ENCODE measurements at places on chromosomes 16 and 17.

- DNase-seq: no peak
Observed at GRCh38 chr16:53428681-53429080, 5.6 kb upstream of the RBL2 start.

DNA sequence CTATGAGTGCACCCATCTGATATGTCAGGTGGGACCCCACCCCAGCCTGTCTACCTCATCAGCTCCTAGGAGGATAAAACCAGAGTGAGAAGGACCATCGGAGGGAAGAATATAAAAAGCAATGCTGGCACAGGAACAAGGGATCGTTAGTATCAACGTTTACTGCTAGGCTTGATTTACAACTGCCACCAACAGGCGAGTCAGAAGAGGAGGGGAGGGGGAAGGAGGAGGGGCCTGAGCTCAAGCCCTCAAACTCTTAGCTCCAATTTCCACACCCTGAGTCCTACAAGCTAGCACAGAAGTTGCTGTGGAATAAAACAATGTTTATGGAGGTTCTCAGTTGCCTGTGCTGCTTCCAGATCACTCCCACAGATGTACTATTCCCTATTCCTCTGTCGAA lies 234.5 kb downstream of the C16orf78 start:
- DNase-seq: no peak

GRCh38 chr17:65220732-65221131 lies 83.6 kb downstream of the RGS9 start:
- no peak for DNase-seq

GRCh38 chr17:63974594-63975192 lies 2.0 kb upstream of the SCN4A start:
- no peak for DNase-seq

GRCh38 chr17:55324296-55324978 lies 59.7 kb downstream of the HLF start:
- DNase-seq: no peak

DNA sequence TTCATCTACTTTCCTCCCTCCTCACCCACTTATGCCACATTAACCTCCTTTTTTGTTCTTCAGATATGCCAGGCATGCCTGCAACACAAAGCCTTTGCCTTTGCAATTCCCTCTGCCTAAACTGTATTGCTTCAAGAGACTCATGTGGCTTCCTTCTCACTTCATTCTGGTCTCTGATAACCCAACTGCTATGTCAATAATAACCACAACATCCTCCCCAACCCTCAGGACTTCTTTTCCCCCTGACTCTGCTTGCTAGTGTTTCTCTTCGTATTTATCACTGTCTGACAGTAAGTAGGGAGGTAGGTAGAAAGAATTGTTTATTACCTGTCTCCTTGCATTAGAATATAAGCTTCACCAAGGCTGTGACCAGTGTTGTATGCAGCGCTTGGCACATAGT lies 22.4 kb downstream of the RBL2 start:
- no peak for DNase-seq

DNA sequence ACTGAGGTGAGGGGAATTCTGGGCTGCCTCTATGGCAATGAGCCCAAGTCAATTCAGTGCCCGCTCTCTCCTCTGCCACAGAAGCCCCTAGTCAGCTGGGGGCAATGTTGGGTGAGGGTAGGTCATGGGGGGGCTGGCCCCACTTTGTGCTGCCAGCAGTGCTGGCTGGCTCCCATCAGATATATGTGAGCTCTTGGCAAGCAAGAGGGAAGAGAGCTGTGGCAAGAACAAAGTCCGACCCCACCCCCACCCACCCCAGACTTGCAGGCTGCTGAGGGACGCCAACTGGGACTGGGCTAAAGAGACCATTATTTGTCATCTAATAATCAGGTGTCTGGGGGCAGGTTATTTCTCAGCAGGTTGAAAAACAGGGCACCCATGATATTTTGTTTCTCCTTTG lies 89.4 kb downstream of the YPEL2 start:
- no peak for DNase-seq

DNA sequence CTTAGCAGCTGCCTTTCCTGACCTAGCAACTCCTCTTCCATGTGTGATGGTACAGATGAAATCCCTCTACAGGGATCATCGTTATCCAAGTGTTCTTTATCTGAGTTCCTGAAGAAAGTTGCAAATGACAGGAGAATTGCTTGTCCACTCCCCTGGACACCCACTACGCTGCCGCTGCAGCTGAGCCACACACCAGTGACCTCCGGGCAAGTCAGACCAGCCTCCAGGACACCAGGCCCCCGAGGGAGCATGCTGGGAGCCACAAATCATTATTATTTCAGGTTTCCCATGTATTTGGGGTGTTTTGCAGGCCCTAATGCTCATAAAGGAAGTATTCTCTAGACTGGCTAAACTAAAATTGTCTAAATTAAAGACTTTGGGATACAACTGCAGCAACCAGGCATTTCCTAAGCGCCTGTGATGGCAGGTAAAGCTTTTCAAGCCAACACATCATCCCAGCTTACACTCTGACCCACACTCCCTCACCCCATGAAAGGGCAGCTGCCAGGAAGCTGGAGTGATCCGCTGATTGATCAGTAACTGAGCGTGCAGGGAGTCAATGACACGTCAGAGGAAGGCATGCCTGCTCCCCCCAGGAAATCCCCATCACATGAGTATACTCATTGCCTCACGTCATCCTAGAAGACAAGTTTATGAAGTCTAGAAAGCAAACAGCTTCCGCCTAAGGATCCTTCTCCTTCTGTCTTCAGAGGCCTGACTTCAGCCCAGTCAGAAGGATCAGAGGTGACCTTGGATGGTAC lies 14.4 kb downstream of the FA2H start:
- DNase-seq: no peak

GRCh38 chr16:86771506-86772460 lies 193.4 kb downstream of the FOXL1 start:
- DNase-seq: no peak

- no peak for DNase-seq
Observed at GRCh38 chr17:14752011-14752410, 451.1 kb downstream of the HS3ST3B1 start.

- DNase-seq: no peak
Observed at GRCh38 chr17:79722787-79723186, 8.0 kb upstream of the ENPP7 start.

DNA sequence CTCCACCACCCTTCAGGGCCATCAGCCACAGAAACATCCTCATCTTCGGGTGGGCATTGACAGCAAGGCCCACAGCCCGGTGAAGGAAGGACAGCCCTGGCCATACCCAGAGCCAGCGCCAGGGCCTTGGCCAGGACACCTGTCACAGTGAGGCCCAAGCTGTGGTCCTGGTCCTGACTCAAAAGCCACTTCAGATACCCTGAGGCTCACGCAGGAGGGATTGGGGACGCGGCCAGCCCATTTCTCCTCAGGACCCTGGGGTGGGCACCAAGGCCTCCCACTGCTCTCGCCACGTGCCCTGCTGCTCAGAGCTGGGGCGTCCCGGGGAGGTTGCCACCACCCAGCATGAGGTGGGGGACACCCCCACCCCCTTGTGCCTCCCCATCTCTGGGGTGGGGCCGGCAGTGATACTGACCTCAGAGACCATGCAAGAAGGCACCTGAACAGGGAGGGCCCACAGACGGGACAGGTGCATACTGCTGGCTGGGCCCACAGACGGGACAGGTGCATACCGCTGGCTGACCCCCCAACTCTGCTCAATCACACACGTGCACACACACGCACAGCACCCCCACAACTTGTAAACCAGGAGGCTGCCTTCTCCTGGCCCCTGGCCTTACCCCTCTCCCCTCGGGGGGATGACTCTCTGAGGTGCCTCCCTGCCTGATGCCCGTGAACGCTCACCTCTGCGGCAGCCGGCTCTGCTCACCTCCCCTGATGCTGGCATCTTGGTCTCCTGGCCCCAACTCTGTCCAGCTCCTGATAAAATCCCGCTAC lies 14.2 kb downstream of the SLC7A5 start:
- no peak for DNase-seq

GRCh38 chr16:79623824-79624223 lies 23.3 kb upstream of the MAF start:
- no peak for DNase-seq

DNA sequence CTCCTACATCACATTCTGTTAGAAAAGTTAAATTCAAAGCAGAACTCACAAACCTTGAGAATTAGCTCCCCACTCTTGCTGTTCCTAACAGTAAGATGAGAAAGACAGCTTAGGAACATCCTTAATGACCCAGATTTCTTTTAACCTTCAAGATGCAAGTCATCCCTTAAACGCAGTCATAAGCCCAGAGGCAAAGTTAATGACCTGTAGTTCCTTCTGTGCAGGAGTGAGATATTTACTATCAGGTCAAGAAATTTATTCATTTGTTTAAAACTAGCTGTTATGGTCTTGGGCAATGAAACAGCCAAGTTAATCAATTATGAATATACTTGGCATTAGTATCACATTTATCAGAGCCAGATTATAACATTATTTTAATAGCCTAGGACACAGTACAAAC lies 37.1 kb downstream of the NXPH3 start:
- no peak for DNase-seq

- DNase-seq: no peak
Observed at GRCh38 chr17:43114151-43114552, 11.0 kb downstream of the BRCA1 start.

- DNase-seq: no peak
Observed at GRCh38 chr17:40260528-40260927, 27.2 kb upstream of the CDC6 start.

- DNase-seq: no peak
Observed at GRCh38 chr17:49447628-49448302, 33.1 kb upstream of the PHB1 start.

GRCh38 chr16:16828913-16829398 lies 450.0 kb downstream of the NPIPA7 start:
- DNase-seq: no peak
